ENCODE measurements at places on chromosomes 7 and 10.
A peak's percentile ranks its signal among the peaks of the same experiment; 100 is the strongest.

DNA sequence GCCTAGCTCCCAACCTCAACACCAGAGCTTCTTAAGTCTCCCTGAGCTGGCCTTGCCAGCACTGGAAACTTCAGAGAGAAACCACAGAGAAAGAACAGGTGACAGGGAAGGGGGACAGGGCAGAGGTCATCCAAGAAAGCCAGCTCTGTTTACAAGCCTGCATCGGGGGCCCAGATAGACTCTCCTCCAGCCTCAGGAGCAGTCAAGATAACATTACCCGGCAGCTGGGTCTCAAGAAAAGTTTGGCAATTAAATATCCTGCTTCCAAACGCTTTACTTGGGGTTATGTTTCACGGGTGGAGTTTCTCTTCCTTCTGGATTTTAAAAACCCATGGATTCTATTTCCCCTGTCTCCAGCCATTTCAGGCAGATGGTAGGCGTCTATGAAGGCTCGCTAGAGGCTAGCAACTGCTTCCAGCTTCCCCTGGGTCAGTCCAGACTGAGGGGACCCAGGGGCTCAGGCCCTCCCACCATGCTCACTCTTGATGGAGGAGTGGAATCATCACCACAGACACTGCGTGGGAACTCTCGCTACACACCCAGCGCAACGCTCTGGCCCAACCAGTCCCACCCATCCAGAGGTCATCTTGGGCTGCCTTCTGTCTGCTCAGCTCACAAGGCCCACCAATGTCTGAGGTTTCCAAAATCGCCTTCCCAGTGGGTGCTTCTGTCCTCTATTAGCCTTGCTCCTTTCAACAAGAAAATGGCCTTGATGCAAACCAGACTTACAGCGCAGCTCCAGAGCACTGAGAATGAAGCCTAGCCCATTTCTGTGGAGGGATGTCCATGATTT lies 48.8 kb downstream of the SH3PXD2A start:
- DNase-seq, result no peak

GRCh38 chr7:97623333-97623732 lies 108.6 kb upstream of the TAC1 start:
- no peak for DNase-seq

- no peak for DNase-seq
Measured at GRCh38 chr10:94890264-94891022, 48.0 kb upstream of the CYP2C9 start.

DNA sequence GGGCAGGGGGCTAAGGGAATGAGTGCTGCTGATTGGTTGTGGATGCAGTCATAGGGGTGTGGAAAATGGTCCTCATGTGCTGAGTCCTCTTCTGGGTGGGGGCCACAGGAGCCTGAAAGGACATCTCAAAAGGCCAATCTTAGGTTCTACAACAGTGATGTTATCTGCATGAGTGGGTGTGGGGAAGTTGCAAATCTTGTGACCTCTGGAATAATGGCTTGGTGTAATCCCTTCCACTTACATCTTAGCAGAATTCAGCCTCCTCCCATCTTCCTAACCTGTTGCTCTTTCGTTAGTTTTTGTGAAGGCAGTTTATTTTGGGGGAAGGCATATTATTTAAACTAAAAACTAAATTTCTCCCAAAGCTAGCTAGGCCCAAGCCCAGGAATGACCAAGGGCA lies 42.0 kb upstream of the OIT3 start:
- no peak for DNase-seq

DNA sequence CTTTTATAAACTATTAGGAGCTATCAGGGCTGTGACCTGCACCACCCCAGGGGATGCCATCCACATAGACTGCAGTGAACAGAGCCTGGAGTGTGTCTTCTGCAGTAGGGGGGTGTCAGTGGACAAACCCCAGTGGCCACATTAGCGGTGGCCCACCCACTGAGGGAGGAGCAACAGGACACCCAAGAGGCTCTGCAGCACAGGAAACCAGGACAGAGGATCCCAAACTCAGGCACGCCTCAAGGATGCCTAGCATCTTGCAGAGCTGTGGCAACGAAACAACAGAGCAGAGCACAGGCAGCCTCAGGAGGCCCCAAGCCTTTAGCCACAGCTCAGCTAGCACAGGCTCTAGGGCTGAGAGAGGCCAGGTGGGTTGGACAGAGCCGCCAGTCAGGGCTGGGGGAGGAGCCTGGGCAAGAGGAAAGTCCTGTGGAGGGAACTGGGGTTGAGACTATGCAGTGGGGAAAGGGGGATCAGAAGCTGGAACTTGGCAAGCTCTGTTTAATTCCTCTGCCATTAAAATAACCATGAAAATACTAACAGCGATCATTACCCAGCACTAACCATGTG lies 53.8 kb downstream of the GRID1 start:
- no peak for DNase-seq

DNA sequence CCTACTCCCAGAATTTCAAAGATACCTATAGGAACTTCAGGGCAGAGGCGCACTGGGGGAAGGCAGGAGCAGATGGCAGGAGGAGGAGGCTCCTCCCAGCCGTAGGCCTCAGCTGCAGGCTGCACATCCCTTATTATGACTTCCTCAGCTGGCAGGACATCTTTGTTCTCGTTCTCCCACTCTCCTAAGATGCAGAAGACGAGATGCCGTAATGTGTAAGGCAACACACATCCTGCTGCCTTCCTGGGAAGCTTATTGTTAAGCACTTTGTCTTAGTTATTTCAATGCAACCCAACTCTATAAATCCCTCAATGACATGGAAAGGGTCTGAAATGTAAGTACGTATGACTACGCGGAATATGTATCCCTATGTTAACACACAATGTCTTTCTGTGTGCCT lies 599.8 kb upstream of the MGMT start:
- no peak for DNase-seq

DNA sequence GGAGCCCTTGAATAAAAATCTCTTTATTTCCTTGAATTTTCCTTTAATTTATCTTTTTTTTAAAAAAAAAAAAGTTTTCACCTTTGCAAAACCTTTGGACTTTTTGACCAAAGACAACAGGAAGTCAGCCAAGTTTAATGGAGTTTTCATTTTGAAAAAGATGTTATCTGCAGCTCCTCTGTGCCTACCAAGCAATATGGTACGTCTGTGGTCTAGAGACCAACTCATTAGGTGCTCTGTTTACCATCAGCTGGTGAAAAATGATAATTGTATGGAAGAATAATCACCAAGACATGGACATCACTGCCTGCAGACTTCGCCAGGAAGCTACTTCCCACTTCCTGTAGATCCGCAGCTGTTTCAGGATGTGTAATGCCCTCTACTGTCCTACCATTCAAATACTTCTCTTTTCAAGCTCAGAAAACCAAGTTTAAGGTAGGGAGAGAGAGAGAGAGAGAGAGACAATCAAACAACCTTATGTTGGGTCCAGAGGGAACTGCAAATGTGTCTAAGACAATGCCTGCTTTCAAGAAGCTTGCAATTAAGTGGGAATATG lies 18.7 kb downstream of the PLXNA4 start:
- no peak for DNase-seq

DNA sequence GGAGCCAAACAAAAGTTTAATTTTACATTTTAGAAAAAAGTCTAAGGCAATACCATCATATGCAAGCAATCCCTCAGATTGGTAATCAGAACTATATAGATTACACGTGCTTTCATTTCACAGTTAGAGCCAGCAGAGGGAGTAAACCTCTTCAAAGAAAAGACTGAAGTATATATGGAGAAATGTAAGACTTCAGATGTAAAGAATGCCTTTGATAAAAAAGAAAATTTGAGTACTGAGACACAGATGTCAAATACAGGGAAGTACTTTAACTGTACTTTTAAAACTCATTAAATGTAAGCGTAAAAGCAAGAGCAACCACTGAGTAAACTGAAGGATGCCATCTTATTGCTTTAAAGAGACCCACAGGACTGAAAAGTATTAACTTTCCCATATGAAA lies 101.4 kb upstream of the FAM133B start:
- DNase-seq, result peak; percentile 25

DNA sequence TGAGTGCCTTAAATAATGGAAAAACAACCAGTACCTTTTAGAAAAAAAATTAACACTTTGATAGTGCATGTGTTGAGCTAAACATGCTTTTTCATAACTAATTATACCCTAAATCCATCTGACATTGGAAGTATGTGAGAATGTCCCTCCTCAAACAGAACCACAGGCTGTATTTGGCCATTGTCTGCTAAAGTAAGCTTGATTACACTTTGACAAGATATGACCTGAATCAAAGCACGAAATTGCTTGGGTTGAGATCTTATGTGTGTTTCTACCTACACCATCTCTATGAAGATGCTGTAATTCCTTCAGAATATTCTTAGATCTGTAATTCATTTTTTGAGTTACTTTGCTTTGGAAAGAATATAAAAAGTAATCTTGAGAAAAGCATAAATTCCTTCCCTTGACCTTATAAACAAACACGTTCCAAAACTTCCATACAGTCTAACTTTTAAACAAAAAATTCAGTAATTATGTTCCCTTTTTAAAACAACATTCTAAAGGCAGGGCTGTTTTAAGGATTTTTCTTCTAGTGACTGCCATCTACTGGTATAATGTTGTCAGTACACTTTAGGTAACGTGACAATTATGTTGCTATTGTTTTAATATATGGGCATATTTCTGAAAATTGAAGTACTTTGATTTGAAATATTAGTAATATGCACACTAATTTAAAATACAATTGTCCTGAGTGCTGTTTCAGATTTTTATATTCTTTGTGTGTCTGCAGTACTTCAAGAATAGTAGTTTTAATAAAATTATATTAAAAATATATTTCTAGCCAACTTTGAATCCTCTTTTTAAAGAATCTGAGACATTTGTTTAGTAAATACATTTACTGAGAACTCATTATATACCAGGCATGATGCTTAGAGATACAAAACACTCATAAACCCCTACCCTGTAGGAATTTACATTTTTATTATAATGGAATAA lies 20.9 kb downstream of the CD36 start:
- DNase-seq, result peak; percentile 5

DNA sequence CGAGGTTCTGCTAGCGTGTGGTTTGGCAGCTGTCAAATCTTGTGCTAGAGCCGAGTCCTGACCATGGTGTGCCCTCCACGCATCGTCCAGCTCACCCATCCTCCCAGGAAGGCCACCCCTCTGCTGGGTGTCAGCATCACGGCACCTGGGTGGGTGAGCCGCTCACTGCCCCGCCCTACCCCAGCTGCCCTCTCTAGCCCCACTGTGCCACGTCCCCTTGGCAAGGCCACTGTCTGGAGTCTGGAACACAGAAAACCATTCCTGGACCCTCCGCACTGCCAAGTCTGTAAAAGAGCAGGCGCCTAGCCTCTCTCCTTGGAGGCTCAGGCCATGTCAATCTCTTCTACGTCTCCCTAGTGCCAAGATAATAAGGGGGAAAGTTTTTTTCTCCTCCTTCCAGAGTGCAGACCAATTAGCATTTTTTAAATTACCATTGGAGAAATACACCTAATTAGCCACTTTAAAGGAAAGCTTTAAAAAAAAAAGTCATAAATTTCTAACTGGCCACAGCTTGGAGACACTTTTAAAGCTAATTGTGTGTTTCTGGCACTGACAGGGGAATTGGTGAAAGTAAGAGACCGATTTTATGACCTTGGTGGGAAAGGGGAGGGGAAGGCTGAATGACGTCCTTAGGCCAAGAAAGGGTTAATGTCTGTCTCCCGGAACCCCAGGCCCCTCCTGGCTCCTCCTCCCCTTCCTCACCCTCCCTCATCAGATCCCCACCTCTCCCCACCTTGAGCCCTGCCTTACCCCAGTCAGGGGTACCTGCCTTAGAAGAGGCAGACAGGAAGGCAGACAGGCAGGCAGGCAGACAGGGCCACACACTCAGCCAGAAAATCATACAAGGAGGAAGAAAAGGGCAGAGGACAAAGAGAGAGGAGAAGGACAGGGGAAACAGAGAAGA lies 151.2 kb downstream of the PLXNA4 start:
- DNase-seq, result no peak

- no peak for DNase-seq
Measured at GRCh38 chr10:132071667-132072066, 5.9 kb downstream of the JAKMIP3 start.

DNA sequence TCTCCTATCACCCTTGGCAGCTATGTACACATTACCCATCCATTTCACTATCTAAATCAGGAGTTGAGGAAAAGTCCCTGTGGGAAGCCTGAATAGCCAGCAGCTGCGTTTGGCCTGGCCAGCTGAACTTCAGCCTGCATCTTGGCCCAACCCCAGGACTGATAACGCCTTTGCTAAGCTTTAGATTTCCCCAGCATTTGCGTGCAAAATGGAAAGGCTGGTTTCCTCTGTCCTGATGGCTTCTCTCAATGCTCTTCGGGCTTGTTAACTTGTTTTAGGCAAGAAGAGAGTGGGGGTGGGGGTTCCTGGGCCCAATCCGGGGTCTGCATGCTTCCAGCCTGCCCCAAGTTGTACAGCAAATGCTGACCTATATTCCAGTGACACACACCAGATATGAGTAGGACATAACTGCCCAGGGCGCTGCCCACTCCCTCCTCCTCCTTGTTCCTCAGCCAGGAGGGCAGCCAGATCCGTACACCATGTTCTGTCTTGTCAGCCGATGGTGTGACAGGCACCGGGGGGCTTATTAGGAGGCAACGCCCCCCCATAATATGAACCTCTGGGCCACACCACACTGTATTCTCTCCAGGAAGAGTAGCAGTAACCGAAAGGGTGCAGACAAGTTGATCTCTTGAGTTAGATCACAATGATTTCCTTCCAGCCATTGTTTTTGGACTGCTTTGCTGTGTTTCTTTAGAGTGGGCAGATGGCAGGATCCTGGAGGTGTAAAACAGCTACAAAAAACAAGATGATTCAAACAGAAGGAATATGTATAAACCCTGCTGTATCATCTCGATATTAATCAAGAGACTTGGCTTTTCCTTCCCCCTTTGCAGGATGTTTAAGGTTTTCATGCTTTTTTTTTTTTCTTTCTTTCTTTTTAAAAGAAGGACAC lies 339.0 kb downstream of the RNLS start:
- DNase-seq, result no peak

DNA sequence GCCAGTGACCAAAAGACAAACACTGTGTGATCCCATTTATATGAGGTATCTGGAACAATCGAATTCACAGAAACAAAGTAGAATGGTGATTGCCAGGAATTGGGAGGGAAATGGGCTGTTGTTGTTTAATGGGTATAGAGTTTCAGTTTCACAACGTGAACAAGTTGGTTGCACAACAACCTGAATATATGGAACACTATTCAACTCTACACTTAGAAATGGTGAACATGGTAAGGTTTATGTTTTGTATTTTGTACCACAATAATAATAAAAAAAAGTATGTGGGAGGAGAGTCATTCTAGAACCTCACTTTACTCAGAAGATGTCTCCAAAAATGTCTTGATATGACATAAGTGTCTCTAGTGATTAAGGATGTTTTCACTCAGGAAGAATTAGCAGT lies 85.2 kb upstream of the SGCE start:
- DNase-seq, result no peak

GRCh38 chr7:105353752-105354328 lies 34.9 kb downstream of the SRPK2 start:
- DNase-seq, result no peak

GRCh38 chr10:127909716-127910463 lies 3.0 kb downstream of the PTPRE start:
- DNase-seq, result no peak

DNA sequence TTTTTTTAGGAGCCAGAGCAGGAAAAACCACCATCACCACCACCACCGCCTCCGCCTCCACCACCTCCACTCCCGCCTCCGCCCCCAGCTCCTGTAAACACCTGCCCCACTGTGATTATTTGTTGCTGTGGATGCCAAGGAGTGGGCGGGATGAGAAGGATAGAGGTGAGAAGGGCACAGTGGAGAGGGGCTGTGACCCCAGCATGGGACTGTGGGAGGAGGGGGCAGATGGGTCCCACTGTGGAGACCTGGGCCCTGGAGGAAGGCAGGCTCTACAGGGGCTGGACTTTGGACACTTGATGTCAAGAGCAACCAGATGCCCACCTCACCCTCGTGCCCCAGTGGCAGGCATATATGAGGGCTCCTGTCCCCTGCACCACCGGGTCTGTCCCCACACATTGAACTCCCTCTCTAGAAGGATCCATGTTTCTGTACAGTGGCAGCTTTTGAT lies 24.7 kb downstream of the ANTXRL start:
- DNase-seq, result no peak

Measured in HTR-8/SVneo (cell line).